ENCODE measurements at places on chromosomes 2 and 18. TPM values are rescaled to one million over a fixed set of nuclear protein-coding genes. Genes with fewer than 3 reads are reported as not detected.

The EGR4 gene
- total RNA-seq = 0.25 TPM

The RTP5 gene
- total RNA-seq = 0.25 TPM

The MALL gene
- total RNA-seq = 0.50 TPM

The ERFE gene
- 0.08 TPM for total RNA-seq

The CXCR2 gene
- not detected for total RNA-seq

The ATG9A gene
- total RNA-seq = 57.4 TPM

The FAM110C gene
- 0.40 TPM for total RNA-seq

The FLACC1 gene
- 1.3 TPM for total RNA-seq

The GAD1 gene
- total RNA-seq = 0.76 TPM

The THOC1 gene
- 61.9 TPM for total RNA-seq

The ARHGEF4 gene
- total RNA-seq = 0.63 TPM

The RNF103 gene
- total RNA-seq = 11.8 TPM

The RMND5A gene
- 55.3 TPM for total RNA-seq

The SLC16A14 gene
- total RNA-seq = 0.84 TPM

The AQP12B gene
- total RNA-seq = not detected

The FAM237A gene
- total RNA-seq = not detected

The ALPG gene
- total RNA-seq = not detected

The KCNE4 gene
- total RNA-seq = not detected

The COL4A3 gene
- total RNA-seq = not detected

The BMP10 gene
- total RNA-seq = not detected

The SLC5A7 gene
- total RNA-seq = not detected

The POTEJ gene
- total RNA-seq = not detected

The IL37 gene
- not detected for total RNA-seq
